ENCODE measurements at places on chromosomes 16 and 17.

- peak; percentile 91 for DNase-seq
These were observed 13.5 kb downstream of the CACNA1G start for GRCh38 chr17:50573866-50574611.

DNA sequence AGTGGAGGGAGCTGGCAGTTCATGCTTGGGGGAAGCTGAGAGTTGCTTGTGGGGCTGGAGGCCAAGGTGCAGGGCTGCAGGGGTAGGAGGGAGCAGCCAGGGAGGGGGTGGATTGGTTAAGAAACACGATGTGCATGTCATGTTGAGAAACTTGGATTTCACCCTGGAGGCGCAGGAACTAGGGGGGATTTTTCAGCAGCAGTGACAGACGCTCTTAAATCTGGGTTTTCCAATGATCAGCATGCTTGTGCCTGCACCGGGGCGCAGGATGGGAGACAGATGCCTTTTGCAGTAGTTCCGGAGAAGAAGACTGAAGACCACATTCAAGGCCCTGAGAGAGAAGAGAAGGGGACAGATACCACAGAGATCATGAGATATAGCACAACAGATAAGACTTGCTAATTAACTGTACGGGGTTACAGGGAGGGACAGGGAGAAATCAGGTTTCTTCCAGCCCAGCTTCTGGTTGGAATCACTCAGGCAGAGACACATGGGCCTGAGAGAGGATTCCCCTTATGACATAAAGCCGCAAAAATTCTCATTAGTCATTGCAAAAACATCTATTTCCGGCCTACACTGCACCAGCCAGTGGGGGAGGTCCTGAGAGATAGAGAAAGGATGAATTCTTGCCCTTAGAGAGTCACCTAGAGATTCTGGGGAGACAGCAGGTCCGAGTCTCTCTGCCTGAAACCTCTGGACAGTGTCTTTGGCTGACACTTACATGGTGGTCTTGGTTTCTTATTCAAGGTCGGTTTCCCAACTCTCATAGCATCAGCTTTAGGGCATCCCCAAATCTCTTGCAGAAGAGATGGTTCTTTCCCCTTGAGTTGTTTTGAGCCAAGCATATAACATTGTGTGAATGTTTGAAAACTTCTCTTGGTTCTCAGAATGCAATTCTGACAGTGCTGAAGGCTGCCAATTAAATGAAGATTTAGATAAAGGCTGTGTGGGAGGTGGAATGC, 27.1 kb downstream of the CDH13 start:
- DNase-seq = no peak

DNA sequence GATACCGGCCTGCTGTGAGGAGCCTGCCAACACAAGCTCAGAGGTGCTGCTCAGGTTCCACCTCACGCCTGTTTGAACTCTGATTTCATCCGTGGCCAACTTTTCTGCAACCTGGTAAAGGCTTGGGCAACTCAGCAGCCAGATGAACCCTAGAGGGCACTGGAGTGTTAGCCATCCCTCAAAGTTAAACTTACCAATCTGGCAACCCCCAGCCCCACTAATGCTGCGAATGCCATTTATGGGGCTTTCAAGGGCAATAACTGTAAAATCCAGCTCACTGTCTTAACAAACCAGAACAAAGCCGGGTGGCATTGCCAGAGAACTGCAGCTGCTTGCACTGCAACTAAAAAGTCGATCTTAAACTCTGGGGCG, 105.5 kb downstream of the AXIN2 start:
- DNase-seq = peak; percentile 56

- DNase-seq = no peak
These were observed 314.3 kb downstream of the MAP2K6 start for GRCh38 chr17:69728816-69729215.

GRCh38 chr17:49575679-49576087, at the start of gene NXPH3:
TSS of gene NXPH3 (plus strand) at chr17:49575871. CDS start at chr17:49576220, 349 bp downstream.
- peak; percentile 26 for DNase-seq

DNA sequence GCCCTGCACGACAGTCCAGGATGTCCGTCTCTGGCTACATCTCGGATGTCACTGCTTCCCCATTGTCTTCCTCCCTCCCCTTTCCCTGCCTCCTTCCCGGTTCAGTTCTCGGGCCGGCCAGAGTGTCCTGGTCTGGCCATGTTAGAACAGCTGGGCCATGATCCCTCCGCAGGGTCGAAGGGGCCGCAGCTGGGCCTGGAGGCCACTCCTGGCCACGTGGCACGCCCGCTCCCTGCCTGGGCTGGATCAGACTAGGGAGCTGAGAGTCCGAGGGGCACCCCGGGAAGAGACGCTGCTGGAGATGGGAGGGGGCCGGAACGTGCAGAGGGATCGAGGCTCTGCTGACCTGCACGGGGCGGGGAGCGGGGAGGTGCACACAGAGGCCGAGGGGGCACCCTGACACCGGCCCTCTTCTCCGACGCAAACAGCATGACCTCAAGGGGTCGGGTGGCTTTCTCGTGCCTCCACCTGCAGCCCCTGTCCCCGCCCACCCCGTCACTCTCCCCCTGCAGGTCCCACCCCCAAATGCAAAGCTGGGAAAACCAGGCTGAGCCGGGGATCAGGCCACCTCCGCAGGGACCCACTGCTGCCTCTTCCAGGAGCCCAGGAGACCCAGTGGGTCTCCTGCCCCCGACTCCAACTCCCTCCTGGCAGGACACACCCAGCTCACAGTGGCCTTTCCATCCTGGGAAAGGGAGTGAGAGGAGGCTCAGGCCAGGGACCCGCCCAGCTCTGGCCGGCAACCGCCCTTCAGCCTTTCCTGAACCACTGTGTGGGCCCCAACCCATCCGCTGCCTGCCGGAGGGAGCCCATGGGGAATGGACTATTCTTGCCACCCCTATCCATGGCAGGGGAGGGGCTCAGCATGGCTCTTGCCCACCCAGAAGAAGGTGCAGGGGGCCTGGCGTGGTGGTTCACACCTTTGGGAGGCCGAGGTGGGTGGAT, 38.5 kb downstream of the CTU2 start:
- DNase-seq = no peak

GRCh38 chr16:47946092-47946491, 209.7 kb downstream of the ABCC12 start:
- no peak for DNase-seq
